Naive thymus-derived CD8-positive, alpha-beta T cell (primary cell): ENCODE measurements at places on chromosomes 1 and 21. TPM values are rescaled to one million over a fixed set of nuclear protein-coding genes. Genes with fewer than 3 reads are reported as not detected.

The RGS18 gene
- polyA plus RNA-seq: not detected

- no peak for DNase-seq
These were observed 83.5 kb upstream of the ZNF281 start for GRCh38 chr1:200493344-200493743.

GRCh38 chr21:44427241-44428120 is 27.8 kb upstream of the LRRC3 start:
- DNase-seq: no peak

DNA sequence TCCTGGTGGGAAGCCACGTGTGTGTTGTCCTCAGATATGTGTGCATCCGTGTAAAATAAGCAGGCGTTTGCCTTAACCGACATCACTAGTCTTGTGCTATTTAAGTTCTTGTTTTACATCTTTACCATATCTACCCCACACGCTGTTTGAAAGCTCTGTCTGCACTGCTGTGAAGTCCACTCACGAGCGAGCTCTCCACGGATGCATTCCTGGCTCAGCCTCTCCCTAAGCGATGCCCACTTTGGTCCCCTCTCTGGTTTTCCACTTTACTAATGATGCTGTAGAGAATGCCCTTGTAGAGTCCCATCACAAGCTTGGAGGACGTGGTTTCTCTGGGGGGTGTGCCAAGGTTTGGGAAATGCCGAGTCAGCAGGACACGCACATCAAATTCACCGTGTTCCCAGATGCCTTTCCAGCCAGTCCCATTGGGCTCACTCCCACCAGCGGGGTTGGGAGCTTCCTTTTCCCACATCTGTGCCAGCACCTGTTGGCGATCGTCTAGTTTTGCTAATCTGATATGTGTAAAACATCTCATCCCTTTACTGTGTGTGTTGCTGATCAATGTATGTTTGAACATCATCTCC is 43.8 kb downstream of the ACTL8 start:
- DNase-seq: no peak

The KRTAP19-4 gene
- polyA plus RNA-seq: not detected

- DNase-seq: no peak
These were observed 9.8 kb downstream of the ACOT11 start for GRCh38 chr1:54557671-54558355.

The TSPEAR gene
- 0.07 TPM for polyA plus RNA-seq

DNA sequence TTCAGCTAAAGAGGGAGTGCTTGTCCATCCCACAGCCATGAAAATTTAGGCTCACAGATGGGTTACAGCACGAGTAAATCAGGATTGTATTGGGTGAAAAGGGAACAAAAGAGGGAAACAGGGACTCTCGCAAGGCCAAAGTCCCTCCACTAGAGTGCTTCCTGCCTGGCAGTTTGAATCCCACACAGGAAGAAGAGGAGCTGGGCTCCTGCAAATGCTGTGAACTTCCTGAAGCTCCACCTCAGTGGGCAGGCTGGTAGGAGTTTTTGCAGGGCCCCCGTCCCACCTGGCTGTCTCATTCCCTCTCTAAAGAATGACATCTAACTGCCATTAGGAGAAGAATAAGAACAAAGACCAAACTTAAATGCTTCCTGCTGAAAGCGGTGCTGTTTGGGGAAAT is 712.0 kb upstream of the PRMT6 start:
- DNase-seq: no peak

DNA sequence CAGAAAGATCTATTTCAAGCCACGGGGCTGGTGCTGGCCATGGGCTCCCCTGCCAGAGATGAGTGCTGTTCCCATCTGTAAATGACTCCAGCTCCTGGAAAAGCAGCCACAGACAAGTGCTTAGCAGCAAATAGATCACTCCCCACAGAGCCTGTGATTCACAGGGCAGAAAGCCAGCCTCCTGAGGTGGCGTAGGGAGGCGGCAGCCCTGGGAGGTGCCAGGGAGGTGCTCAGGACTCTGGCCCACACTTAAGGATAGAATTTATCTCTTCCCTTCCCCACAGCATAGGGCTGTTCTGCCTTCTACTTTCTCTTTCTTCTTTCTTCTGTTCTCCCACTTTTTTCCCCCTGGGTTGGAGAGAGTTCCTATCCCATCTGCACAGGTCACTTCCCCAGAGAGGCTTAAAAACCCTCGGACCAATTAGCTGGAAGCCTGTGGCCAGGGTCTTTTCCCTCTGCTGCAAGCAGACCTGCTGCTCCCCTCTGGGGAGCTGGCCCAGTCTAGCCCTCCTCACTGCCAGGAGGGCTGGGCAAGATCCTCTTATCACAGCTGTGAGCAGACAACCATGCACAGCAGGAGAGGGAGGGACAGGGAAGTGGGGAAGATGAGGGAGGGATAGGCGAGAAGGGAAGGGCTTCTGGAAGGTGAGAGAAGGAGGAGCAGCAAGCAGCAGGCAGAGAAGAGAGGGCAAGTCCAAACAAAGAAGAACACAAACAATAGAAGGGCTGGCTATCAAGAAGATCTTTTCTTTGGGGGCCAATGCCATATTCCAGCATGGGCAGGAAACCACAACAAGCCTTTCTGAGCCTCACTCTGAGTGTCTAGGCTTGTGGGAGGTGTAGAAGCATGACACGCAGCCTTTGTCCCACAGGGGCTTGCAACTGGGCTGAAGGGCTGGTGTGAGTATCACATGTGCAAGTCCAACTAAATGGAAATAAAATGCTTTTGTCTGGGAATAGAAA is 41.0 kb downstream of the KCND3 start:
- no peak for DNase-seq

GRCh38 chr1:58857680-58858673 is 74.1 kb upstream of the JUN start:
- DNase-seq: peak; percentile 29

GRCh38 chr21:43317959-43318358 is 109.0 kb downstream of the SIK1 start:
- no peak for DNase-seq

- no peak for DNase-seq
These were observed 3.3 kb upstream of the KIF21B start for GRCh38 chr1:201026836-201027235.

GRCh38 chr1:65606426-65606825 is 186.0 kb downstream of the LEPR start:
- no peak for DNase-seq

GRCh38 chr1:55200667-55201066 is 14.5 kb downstream of the USP24 start:
- no peak for DNase-seq

DNA sequence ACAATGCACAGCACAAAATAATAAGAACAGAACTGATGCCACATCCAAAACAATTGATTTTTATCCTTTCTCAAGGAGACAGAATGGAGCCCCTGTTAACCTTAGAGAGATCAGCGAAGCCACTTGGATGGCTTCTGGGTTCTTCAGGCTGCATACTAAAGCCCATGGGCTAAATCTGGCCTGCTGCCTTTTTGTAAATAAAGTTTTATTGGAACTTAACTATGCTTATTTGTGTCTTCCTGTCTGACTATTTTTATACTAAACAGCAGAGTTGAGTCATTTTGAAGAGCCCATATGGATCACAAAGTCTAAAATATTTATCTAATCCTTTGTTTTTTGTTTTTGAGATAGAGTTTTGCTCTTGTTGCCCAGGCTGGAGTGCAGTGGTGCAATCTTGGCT is 16.3 kb upstream of the PPM1J start:
- DNase-seq: no peak

GRCh38 chr1:109985247-109986053 is 885 bp downstream of the AHCYL1 start:
- no peak for DNase-seq

The CADM3 gene
- not detected for polyA plus RNA-seq

DNA sequence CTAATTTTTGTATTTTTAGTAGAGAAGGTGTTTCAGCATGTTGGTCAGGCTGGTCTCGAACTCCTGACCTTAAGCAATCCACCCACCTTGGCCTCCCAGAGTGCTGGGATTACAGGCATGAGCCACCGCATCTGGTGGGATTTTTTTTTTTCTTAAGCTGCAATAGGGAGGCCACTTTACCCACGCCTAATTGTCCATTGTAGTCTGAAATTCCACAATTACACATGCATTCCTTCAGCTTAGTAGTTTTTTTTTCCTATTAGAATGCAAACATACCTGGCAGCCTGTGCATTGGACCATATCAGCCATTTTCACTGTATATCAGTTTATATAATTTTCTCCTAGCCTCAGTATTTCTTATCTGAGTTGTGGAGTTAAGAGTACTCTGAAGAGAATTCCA is 186.8 kb downstream of the LMX1A start:
- no peak for DNase-seq

DNA sequence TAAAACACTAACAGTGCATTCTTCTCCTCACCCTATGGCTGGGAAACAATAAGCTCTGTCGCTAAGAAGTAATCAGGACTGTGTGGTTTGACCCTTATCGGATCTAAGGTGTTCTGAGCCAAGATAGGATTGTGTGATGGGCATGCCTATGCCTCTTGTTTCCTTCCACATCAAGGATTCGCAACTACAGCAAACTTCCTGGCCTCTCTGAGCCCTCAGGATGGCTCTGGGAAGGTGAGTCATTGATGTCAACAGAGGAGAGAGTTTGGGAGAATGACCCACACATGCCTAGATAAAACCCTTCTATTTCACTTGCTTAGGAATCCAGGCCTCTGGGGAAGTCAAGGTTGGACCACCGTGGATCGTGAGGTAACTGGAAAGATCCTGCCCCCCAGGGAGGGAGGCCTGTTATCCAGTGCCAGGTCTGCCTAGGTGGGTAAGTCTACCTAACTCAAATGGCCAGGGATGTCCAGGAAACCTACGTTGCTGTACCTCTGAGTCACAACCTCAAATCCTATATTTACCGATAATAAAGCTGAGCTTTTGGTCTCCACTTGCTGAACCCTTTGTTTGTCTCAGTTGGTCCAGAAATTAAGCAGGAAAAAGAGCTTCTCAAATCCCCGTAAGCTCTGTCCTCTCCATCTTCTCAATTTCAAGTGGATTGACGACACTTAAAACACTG is 27.4 kb downstream of the TIAM1 start:
- DNase-seq: no peak

GRCh38 chr1:74623716-74624115 is 49.9 kb downstream of the ERICH3 start:
- no peak for DNase-seq

DNA sequence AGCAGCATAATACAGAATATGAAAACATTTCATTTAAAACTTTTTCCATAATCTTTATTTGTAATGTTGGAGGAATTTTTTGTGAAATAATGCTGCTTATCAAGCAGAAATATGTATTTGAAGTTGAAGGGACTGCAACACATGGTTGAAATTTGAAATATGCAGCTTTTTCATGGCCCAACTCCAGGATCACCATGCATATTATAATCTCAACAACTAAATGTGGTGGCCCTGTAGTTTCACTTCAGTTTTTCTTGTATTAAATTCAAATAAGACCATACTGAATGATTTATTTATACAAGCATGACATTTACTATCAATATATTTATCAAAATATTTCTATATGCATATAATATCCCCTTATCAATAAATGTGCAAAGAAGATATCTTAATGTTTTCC is 157.7 kb upstream of the LHX8 start:
- DNase-seq: no peak

The CD53 gene
- polyA plus RNA-seq: 820 TPM

- DNase-seq: no peak
These were observed 177.5 kb downstream of the ZZZ3 start for GRCh38 chr1:77504986-77505385.

The ECM1 gene
- not detected for polyA plus RNA-seq

DNA sequence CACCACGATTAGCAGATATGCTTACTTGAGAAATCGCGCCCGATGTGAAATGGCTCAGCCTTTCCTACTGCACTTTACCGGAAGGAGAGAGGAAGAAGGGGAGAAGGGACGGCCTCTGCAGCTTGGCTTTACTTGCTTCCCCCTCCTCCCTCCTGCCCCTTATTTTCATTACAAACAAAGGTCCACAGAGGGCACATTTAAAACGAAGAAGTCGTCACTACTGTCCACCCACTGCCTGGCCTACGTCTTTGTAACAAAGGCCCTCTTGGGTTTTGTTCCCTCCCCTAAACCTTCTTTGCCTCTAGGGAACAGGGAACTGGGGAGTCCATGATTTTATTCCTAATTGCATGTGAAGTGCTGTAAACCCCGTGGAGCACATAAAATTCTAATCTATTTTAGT is 308.5 kb downstream of the LMX1A start:
- no peak for DNase-seq

- no peak for DNase-seq
These were observed 14.7 kb downstream of the COA7 start for GRCh38 chr1:52683367-52683940.

DNA sequence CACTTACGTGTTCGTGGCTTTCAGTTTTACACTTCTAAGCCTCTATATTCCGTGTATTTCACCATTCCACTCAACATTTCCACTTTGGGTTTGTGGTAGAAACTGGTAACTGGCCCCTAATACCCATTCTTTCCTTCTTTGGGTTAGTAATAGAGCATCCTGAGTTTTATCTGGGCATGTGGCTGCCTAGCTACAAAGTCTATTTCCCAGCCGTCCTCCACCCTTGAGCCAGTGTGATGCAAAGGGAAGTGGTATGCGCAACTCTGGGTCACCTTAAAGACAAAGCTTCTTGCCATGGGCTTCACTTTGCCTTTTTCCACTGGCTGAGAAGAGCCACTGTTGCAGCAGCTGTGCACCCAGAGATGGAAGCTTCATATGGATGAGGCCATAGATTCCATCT is 73.9 kb downstream of the LAMC2 start:
- no peak for DNase-seq

The LEFTY1 gene
- polyA plus RNA-seq: not detected

- DNase-seq: no peak
These were observed 104.0 kb downstream of the PPIAL4G start for GRCh38 chr1:148379170-148379500.
